Effector memory CD4-positive, alpha-beta T cell (primary cell): ENCODE measurements at places on chromosomes 5 and 9.
A peak's percentile ranks its signal among the peaks of the same experiment; 100 is the strongest.

DNA sequence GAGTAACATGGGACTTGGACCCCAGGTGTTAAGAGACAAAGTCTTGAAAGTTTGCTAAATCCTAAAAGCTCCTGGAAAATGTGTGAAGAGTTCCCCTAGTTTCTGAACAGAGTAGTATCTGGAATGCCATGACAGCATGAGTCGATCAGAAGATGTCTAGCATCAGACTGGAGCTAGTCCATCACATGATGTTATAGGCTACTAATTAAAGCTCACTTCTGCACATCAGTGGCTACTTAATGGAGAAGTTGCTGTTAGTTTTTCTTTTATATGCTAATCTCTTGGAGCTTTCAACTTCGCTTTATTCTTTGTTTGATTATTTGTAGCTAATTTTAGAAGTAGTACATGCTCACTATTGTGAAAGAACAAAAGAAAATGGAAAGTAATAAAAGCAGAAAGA, 471.3 kb upstream of the KLF4 start:
- DNase-seq, result no peak
- no peaks in the 10 kb centered on the region for H3K27me3 ChIP-seq
- no peaks in the 10 kb centered on the region for H3K4me1 ChIP-seq
- H3K36me3 ChIP-seq, result no peaks in the 10 kb centered on the region
- H3K4me3 ChIP-seq, result no peak overlapping the region

DNA sequence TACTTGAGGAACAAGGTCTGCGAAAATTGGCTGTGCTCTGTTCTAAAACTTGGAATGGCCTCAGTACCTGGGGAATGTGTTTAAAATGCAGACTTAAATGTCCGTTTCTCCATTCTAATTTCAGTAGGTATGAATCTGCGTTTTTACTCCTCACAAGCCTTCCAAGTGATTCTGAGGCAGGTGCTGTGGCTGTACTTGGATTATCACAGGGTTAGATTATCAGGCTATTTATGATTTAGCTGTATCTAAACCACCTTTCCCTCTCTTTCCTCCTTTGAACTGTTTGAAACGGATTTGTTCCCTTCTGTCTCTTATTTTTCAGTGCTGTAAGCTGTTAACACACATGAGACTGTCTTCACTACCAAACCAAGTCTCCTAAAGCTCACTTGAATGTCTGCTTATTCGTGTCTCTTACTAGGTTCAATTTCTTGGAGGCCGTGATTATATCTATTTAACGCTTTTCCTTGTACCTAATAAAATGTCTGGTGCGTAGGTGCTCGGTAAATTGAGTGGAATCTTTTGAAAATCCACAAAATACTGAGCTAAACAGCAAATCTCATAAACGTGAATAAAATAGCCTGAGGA, 714 bp upstream of the CETN3 start:
- no peaks in the 10 kb centered on the region for H3K36me3 ChIP-seq
- peak overlapping the region; percentile 100 for H3K4me3 ChIP-seq
- peak overlapping the region; percentile 73 for H3K27ac ChIP-seq
- no peak for DNase-seq
- peaks cover 3% of the 10 kb centered on the region for H3K4me1 ChIP-seq

- H3K4me3 ChIP-seq, result no peak overlapping the region
- DNase-seq, result no peak
- no peak overlapping the region for H3K27ac ChIP-seq
- H3K4me1 ChIP-seq, result no peaks in the 10 kb centered on the region
- no peaks in the 10 kb centered on the region for H3K36me3 ChIP-seq
Observed at GRCh38 chr9:69175486-69175885, 1.4 kb downstream of the TJP2 start.

GRCh38 chr5:154977409-154977808, 36.1 kb upstream of the KIF4B start:
- no peak overlapping the region for H3K4me3 ChIP-seq
- H3K36me3 ChIP-seq, result no peaks in the 10 kb centered on the region
- H3K4me1 ChIP-seq, result no peaks in the 10 kb centered on the region
- DNase-seq, result no peak
- H3K27me3 ChIP-seq, result no peaks in the 10 kb centered on the region

- DNase-seq, result no peak
- no peak overlapping the region for H3K27ac ChIP-seq
- H3K4me1 ChIP-seq, result no peaks in the 10 kb centered on the region
- no peak overlapping the region for H3K4me3 ChIP-seq
- H3K27me3 ChIP-seq, result no peaks in the 10 kb centered on the region
Observed at GRCh38 chr5:115432691-115433090, 111.9 kb downstream of the FEM1C start.

GRCh38 chr9:135898634-135899407, 8.5 kb downstream of the CAMSAP1 start:
- H3K36me3 ChIP-seq, result no peaks in the 10 kb centered on the region
- H3K4me1 ChIP-seq, result peaks cover 5% of the 10 kb centered on the region
- no peak for DNase-seq
- no peak overlapping the region for H3K4me3 ChIP-seq
- no peaks in the 10 kb centered on the region for H3K27me3 ChIP-seq

- H3K4me1 ChIP-seq, result no peaks in the 10 kb centered on the region
- H3K27me3 ChIP-seq, result no peaks in the 10 kb centered on the region
- H3K27ac ChIP-seq, result no peak overlapping the region
- no peaks in the 10 kb centered on the region for H3K36me3 ChIP-seq
Observed at GRCh38 chr9:109278848-109279247, 42.0 kb downstream of the EPB41L4B start.

DNA sequence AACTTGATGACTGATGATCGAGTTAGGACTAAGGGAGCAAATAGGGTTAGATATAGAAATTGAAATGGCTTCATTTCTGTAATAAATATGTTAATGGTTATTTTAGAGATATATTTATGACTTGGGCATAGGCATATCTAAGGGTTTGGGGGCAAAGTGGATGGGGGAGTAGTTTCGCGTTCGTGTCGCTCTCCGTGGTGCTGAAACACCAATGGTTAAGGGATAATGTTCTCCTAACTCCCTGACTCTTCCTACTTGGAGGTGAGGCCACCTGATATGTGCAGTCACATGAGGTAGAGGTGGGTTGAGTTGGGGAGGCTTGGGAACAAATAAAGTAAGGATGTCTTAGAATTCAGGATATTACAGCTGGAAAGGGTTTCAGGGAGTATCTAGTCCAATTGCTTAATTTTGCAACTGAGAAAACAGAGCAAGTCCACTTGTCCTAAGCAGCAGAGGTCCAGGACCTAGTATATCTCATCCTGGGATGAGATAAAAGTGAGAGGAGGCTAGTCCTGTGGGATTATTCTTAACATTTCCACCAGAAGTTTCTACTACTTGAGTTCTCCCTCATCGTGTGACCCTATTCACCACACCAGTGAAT, 44.0 kb upstream of the MAP1B start:
- no peak overlapping the region for H3K4me3 ChIP-seq
- no peak overlapping the region for H3K27ac ChIP-seq
- no peaks in the 10 kb centered on the region for H3K4me1 ChIP-seq
- no peak for DNase-seq

- H3K27ac ChIP-seq, result no peak overlapping the region
- DNase-seq, result no peak
- H3K4me1 ChIP-seq, result no peaks in the 10 kb centered on the region
- H3K4me3 ChIP-seq, result no peak overlapping the region
Observed at GRCh38 chr5:161803-162110, 29.5 kb upstream of the LRRC14B start.

GRCh38 chr5:99948850-99949249, 586.3 kb upstream of the FAM174A start:
- no peaks in the 10 kb centered on the region for H3K36me3 ChIP-seq
- H3K27me3 ChIP-seq, result no peaks in the 10 kb centered on the region
- no peak overlapping the region for H3K27ac ChIP-seq
- H3K4me1 ChIP-seq, result no peaks in the 10 kb centered on the region

- H3K36me3 ChIP-seq, result no peaks in the 10 kb centered on the region
- peak overlapping the region; percentile 2 for H3K4me3 ChIP-seq
- H3K27me3 ChIP-seq, result no peaks in the 10 kb centered on the region
- H3K4me1 ChIP-seq, result peaks cover 11% of the 10 kb centered on the region
- DNase-seq, result no peak
- peak overlapping the region; percentile 1 for H3K27ac ChIP-seq
Observed at GRCh38 chr9:133509179-133510083, 15.3 kb downstream of the MYMK start.

DNA sequence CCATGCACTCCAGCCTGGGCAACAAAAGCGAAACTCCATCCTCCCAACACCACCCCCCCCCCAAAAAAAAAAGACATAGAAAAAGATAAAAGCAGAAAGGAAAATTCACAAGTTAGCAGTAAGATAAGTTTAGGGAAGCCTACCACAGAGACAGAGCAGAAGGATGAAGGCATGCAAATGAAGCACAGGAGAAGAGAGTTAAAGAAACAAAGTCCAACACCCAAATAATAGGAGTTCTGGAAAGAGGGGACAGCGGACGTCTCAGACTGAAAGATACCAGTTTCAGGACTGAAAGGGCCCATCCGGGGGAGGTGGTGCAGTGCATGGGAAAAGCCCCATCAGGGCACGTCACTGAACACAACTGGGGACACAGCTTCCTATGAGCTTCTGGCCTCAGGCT, 54.3 kb downstream of the OTULIN start:
- DNase-seq, result no peak
- peaks cover 25% of the 10 kb centered on the region for H3K36me3 ChIP-seq
- H3K4me1 ChIP-seq, result no peaks in the 10 kb centered on the region
- H3K4me3 ChIP-seq, result no peak overlapping the region

DNA sequence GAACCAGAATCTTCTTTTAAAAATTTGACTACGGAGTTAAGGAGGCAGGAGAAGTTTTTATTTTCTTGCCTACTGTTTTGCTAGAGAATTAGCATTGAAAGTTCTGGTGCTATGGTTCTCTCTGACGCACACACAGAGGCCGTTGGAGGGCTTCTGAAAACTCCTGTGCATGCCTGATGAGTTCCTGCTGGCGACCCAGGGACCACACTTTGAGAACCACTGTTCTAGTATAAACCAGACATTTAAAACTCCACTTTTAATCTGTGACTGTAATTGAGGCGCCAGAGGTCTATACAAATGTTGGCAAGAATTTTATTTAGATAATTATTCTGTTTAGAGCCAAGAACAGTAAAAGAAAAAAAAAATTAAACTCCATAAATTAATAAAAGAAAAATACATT, 99.5 kb upstream of the OTULINL start:
- no peak for DNase-seq
- no peaks in the 10 kb centered on the region for H3K36me3 ChIP-seq
- no peak overlapping the region for H3K4me3 ChIP-seq
- no peaks in the 10 kb centered on the region for H3K4me1 ChIP-seq
- no peak overlapping the region for H3K27ac ChIP-seq
- no peaks in the 10 kb centered on the region for H3K27me3 ChIP-seq
